ENCODE measurements at places on chromosomes 11 and 22. TPM values are rescaled to one million over a fixed set of nuclear protein-coding genes. Genes with fewer than 3 reads are reported as not detected.

GLYATL1 gene
- 10.0 TPM for polyA plus RNA-seq

GRCh38 chr11:35418282-35419183, 825 bp downstream of the SLC1A2 start:
- no peak for DNase-seq

- DNase-seq = no peak
Observed at GRCh38 chr11:77109236-77110019, 6.8 kb downstream of the OMP start.

MYOD1 gene
- 0.10 TPM for polyA plus RNA-seq

SLC22A9 gene
- 0.04 TPM for polyA plus RNA-seq

- no peak for DNase-seq
Observed at GRCh38 chr11:80960381-80961029, 1519.7 kb upstream of the TENM4 start.

- no peak for DNase-seq
Observed at GRCh38 chr22:18966748-18967147, 30.7 kb upstream of the PRODH start.

GRCh38 chr22:40703174-40703573, 23.9 kb downstream of the MCHR1 start:
- no peak for DNase-seq

IGF2 gene
- 319 TPM for polyA plus RNA-seq

PARVB gene
- 10.9 TPM for polyA plus RNA-seq

DNA sequence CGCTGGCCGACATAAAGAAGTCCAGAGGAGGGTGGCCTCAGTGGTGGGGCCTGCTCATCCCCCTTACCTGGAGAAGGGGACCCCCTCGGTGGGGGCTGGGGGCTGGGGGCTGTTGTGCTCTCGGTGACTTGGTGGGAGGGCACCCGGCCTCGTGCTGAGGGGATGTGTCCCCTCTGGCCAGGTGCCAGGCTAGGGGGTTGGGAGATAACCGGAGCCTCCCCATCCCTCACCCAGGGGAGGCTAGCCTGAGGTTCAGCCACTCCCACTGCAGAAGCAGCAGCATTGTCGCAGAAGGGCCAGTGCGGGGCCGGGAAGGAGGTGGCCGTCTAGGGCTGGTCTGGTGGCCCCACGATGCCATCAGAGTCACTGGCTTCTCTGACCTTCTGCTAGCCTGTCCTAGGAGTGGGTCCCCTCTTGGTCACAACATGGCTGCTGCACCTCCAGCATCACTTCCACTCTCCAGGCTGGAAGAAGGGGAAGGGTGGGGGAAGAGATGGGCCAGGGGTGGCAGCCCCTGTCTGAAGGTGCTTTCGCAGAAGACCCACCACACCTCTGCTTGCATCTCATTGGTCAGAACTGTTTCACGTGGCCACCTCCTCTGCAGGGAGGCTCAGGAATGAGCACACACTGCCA, 44.2 kb upstream of the FADD start:
- DNase-seq = no peak

HTATIP2 gene
- 25.0 TPM for polyA plus RNA-seq

GRCh38 chr11:57978686-57979531, 44.8 kb upstream of the OR9Q1 start:
- DNase-seq = no peak

GRCh38 chr22:35316751-35317150, 17.1 kb downstream of the TOM1 start:
- no peak for DNase-seq

SCGB1A1 gene
- not detected for polyA plus RNA-seq

DNA sequence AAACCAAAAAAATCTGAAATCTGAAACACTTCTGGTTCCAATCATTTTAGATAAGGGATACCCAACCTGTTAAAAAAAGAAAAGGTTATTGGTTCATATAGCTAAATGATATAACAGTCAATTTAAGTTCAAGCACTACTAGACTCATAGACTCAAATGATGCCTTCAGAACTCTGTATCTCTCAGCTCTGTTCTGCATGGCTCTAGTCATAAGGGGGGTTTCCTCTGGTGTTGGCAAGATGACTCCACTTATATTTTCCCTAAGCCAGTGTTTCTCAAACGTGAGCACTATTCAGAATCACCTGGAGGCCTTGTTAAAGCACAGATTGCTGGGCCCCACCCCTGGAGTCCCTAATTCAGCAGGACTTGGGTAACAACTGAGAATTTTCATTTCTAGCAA, 11.5 kb upstream of the RRAS2 start:
- DNase-seq = no peak

CADM1 gene
- 32.7 TPM for polyA plus RNA-seq

GRCh38 chr22:41576877-41577276, 12.8 kb downstream of the PMM1 start:
- peak; percentile 35 for DNase-seq

CCDC89 gene
- polyA plus RNA-seq = 0.94 TPM

DNA sequence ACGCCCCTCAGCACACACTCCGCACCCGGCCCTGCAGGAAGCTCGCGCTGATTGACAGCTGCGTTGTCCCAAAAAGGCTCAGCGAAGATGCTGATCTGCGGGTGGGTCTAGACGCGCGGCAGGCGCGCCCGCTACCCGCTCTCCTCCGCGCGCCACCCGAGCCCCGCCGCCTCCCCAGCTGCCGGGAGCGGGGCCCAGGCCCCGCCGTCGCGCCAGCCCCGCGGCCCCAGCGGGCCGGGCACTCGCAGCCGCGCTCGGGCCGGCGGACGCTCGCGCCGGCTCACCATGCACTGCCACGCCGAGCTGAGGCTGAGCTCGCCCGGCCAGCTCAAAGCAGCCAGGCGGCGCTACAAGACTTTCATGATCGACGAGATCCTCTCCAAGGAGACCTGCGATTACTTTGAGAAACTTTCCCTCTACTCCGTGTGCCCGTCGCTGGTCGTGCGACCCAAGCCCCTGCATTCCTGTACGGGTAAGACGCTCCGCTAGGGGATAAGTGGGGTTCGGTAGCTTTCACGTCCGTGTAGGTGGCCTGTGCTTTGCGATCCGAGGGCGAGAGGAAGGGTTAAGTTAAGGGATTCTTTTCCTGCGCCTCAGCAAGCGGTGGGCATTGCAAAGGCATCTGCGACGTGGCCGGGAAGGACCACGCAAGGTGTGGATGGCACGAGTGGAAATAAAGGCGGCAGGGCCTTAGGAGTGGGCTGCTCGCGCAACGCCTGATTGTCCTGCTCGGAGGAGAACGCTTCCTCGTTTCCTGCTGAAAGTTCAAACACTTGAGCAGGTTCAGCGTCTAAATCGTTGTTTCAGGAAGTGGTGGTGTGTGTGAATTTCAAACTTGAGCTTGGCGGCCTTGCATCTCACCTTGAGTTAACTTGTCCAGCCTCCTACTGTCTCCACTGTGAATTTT, at the start of gene BARX2:
TSS of gene BARX2 (plus strand) at position 98 of the 907 bp plus-strand sequence. CDS start at position 286, 188 bp downstream.
- peak; percentile 67 for DNase-seq

NUCB2 gene
- 53.7 TPM for polyA plus RNA-seq

DNA sequence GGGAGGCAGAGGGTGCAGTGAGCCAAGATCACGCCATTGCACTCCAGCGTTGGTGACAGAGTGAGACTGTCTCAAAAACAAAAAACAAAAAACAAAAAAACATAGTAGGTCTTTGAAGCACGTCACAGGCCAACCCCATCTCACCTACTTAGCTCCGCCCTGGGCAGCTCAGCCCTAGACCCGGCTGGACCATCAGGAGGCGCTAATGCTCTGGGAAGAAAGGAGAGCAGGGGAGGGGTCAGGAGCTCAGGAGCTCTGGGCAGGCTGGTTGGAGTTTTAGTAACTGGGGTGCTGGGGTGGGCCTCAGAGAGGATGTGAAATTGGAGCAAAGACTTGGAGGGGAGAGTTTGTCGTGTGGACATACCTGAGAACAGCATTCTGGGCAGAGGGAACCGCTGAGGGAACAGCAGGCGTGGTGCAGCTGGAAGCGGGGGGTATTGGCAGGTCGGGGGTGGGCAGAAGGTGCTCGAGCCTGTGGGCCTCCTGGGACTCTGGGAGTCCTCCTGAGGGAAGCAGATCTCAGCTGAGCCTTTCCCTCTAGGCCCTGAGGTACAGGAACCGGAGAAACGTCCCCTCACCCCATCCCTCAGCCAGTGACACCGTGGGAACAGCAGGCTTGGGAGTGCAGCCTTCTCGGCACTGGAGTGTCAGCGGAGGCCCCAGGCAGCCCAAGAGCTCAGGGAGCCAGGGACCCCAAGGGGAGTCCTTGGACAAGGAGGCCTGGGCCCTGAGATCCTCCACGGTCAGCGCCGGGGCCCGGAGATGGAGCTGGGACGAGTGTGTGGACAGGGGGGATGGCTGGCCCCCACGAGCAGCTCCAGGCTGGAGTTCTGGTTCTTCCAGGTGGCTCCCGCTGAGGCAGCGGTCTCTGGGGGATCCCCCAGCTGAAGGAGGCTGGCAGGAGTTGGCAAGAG, 2.2 kb upstream of the RPS6KA4 start:
- no peak for DNase-seq

GRCh38 chr11:134331354-134332188, at the start of gene GLB1L2:
GLB1L2 (plus strand) TSS chr11:134331988; CDS start chr11:134332062, 74 bp downstream.
- DNase-seq = peak; percentile 77

- DNase-seq = no peak
Observed at GRCh38 chr11:133239575-133239974, 292.7 kb downstream of the OPCML start.

- no peak for DNase-seq
Observed at GRCh38 chr11:133041928-133042882, 490.1 kb downstream of the OPCML start.

DNA sequence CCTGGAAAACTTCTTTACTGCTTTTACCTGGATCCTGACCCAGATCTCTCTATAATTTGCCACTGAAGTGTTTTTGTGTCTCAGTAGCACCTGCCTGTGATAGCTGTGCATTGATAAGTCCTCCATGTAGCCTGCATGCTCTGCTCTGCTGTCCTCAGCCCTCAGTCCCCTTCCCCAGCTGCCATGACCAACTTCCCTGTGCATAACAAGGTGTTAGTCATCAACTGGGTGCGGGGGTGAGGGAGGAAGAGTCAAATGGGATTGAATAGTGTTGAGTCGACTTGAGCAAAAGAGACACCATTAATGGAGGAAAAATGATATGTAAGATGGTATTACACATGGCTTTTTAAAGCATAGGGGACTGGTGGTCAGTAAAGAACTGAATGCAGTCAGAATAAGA, 92.2 kb upstream of the PLET1 start:
- DNase-seq = no peak

GRCh38 chr11:131580476-131580875, 210.1 kb downstream of the NTM start:
- DNase-seq = no peak

ME3 gene
- 25.0 TPM for polyA plus RNA-seq

DNA sequence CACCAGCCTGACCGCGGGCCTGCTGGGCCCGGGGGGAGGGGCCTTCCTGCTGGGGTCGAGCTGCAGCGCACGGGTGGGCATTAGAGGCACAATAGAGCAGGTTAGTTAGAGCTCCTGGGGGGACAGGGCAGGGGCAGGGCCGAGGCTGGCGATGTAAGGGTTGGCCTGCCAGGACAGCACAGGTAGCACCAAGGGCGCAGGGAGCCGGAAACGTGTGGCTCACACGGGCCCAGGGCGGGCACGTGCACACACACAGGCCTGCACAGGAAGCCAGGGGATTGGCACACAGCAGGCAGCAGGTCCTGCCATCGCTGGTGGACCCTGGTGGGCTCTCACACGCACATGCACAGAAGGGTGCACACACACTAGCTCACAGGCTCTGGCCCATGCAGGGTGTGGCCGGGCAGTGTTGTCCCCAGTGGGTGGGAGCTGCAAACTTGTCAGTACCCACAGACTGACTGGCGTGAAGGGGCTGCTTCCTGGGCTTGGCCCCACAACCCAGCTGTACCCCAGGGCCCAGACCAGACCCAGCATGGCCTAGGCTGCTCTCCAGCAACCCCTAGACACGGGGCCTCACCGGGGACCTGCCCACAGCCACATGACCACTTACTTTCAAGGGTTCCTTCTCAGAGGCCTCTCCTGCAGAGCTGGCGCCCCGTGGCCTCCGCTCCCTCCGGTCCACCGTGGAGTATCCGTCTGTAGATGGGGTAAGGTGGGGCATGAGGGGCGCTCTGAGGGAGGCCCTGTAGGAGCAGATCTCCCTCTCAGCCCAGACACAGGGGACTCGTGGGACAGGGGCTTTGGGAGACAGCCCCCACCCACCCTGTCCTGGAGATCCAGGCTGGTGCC, 29.9 kb upstream of the TXNRD2 start:
- DNase-seq = peak; percentile 74

DNA sequence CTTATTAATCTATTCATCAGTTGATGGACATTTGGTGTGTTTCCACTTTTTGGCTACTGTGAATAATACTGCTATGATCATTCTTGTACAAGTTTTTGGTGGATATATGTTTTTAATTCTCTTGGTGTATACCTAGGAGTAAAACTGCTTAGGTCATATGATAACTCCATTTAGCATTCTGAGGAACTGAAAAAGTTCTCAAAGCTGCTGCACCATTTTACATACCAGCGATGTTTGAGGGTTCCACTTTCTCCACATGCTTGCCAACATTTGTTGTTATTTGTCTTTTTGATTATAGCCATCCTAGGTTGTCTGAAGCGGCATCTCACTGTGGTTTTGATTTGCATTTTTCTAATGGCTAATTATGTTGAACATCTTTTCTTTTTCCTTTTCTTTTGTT, 4.1 kb upstream of the ACER3 start:
- DNase-seq = no peak

DNA sequence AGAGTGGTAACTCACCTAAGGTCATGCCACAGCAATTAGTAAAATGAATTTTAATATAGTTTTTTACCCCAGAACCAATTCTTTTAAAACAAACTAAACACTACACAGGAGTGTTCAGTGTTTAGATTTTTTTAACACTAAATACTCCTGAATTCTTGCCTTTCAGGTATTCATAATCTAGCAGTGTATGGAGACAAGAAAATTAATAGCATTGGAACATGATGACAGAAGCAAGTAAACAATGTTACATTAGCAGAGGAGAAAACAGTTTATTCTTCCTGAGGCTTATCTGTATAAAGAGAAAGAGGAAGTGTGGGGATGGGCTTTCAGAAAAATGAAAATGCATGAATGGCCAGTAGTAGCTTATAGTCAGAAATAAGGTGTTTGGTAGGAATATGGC, 222.1 kb upstream of the FAT3 start:
- no peak for DNase-seq

GRCh38 chr11:46944356-46945075, 8.0 kb downstream of the CSTPP1 start:
- DNase-seq = no peak

DNA sequence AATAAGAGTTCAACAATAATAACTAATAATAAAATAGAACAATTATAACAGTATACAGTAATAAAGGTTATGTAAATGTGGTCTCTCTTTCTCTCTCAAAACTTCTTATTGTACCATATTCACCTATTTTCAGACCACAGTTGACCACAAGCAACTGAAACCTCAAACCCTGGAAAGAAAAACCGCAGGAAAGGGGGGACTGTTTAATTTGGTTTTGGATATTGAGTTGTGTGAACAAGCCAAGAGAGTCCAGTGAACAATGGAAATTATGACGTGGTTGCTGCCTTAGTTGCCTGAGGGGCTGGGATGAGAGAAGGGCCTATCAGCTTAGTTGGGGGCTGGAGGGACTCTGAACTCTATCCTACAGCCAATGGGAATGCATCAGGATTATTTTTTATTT, 178.7 kb upstream of the POU2AF2 start:
- no peak for DNase-seq
